ENCODE measurements at places on chromosomes 5 and 9. TPM values are rescaled to one million over a fixed set of nuclear protein-coding genes. Genes with fewer than 3 reads are reported as not detected.

DNA sequence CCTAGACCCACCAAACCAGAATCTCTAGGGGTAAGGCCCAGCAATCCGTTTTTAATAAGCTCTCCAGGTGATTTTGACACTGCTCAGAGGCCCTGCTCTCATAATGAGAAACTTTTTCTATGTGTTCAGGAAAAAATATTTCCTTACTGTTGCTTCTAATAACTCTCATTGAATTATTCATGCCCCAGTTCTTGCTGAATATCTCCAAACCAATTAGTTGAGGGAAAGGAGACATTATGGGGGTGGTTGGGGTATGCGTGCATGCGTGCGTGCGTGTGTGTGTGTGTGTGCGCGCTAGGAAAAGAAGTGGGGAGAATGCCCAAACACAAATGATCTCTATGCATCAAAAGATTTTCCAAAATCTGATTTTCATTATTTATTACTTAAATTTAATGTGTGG lies 411.4 kb downstream of the PIK3R1 start:
- no peaks in the 10 kb centered on the region for H3K27me3 ChIP-seq
- no peak for DNase-seq
- H3K4me1 ChIP-seq, result no peaks in the 10 kb centered on the region
- no peak overlapping the region for H3K27ac ChIP-seq
- H3K4me3 ChIP-seq, result no peak overlapping the region

DNA sequence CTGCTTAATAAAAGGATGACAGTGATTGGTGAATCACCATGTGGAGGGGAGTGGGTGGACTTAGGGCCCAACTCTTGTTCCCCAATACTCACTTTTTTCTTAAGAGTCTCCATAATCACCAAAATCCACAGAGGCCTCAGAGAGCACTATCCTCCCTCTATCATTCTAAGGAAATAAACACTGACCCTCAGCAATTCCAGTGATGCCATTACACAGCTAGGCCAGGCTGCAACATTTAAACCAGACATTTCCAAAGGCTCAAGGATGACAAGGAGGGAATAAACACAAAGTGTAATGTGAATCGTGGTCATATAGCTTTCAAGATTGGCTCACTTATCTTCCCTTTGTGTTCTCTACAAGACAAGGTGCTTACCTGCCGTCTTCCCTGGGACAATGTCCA lies 2.4 kb upstream of the ARSI start:
- no peaks in the 10 kb centered on the region for H3K36me3 ChIP-seq
- peaks cover 32% of the 10 kb centered on the region for H3K4me1 ChIP-seq
- H3K27ac ChIP-seq, result peak overlapping the region; percentile 28
- H3K27me3 ChIP-seq, result peaks cover 38% of the 10 kb centered on the region
- DNase-seq, result no peak

DNA sequence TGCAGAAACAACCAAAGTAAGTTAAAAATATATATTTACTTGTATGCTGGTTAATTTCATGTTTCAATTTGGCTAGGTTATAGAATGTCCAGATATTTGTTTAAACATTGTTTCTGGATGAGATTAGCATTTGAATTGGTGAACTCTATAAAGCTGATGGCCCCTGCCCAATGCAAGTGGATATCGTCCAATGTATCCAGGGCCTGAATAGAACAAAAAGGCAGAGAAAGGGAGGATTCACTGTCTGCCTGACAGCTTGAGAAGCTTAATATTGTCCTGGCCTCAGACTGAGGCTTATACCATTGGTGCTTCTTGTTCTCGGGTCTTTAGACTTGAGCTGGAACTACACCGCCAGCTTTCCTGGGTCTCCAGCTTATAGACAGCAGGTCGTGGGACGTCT lies 446.7 kb upstream of the ACTBL2 start:
- no peak for DNase-seq
- no peak overlapping the region for H3K27ac ChIP-seq
- no peak overlapping the region for H3K4me3 ChIP-seq
- H3K4me1 ChIP-seq, result no peaks in the 10 kb centered on the region
- H3K27me3 ChIP-seq, result no peaks in the 10 kb centered on the region

DNA sequence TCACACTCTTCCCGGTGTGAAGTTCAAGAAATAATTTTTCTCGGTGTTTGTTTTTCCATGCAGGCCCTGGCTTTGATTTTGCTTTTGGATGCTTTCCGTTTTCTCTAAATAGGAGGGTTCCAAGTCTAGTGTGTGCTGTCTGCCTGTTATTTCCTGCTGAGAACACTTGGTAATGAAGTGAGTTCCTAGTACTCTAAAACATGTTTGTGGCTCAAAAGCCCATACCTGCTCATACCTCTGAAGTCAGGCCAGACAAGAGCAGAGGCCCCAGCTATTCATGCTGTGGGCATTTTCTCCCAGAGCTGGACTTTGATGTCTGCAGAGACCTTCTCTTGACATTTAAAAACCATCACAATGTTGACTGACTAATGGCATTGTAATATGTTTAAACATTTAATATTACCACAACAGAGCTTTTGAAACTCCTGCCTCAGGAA lies 211.2 kb downstream of the GOLPH3 start:
- H3K36me3 ChIP-seq, result no peaks in the 10 kb centered on the region
- H3K4me3 ChIP-seq, result no peak overlapping the region
- no peaks in the 10 kb centered on the region for H3K27me3 ChIP-seq
- H3K4me1 ChIP-seq, result peaks cover 47% of the 10 kb centered on the region

- H3K27me3 ChIP-seq, result no peaks in the 10 kb centered on the region
- peak overlapping the region; percentile 90 for H3K4me3 ChIP-seq
- H3K4me1 ChIP-seq, result peaks cover 35% of the 10 kb centered on the region
- no peaks in the 10 kb centered on the region for H3K36me3 ChIP-seq
- no peak for DNase-seq
Measured at GRCh38 chr9:105693435-105694189, 729 bp upstream of the TMEM38B start.

- H3K4me3 ChIP-seq, result no peak overlapping the region
- no peak for DNase-seq
- peak overlapping the region; percentile 75 for H3K27ac ChIP-seq
- H3K4me1 ChIP-seq, result peaks cover 43% of the 10 kb centered on the region
- no peaks in the 10 kb centered on the region for H3K36me3 ChIP-seq
Measured at GRCh38 chr5:132467287-132467984, 23.1 kb downstream of the IRF1 start.

DNA sequence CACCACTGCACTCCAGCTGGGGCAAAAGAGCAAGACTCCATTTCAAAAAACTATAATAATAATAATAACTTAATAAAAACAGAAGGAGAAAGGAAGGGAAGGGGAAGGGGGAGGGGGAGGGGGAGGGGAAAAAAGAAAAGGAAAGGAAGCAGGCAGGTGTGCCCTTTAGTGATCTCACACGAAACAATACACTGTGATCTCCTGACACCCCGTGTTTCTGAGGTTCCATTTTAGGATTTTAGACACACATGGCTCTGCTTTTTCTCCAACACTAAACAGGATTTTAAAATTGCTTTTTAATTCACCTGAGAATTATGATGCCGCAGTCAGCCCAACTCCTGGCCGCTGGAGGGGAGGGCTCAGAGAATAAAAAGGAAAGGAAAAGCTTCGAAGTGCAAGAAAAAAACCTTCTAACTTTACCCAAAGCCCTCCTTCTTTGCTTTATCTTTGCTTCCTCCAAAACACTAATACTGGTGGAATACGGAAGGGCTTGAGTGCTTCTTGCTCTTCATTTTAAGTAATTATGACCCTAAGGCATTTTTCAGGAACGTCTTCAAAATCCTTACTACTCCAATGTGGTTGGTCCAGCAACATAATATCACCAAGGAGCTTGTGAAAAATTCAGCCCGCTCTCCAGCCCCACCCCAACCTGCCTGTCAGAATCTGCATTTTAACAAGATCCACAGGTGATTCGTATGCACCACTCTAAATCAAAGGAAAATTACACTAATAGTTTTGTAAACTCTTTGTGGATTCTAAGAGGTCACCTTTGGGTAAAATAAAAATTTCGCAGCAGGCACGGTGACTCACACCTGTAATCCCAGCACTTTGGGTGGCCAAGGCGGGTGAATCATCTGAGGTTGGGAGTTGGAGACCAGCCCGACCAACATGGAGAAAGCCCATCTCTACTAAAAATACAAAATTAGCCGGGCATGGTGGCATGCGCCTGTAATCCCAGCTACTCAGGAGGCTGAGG lies 66.0 kb downstream of the MYO10 start:
- peaks cover 33% of the 10 kb centered on the region for H3K4me1 ChIP-seq
- DNase-seq, result no peak
- H3K36me3 ChIP-seq, result peaks cover 22% of the 10 kb centered on the region
- H3K4me3 ChIP-seq, result no peak overlapping the region

PCDHA12 gene
- total RNA-seq, result 0.15 TPM

Data from esophagus squamous epithelium (tissue), 5 donors.